Activated CD4-positive, alpha-beta T cell treated with anti-CD3 and anti-CD28 coated beads for 36 hours (primary cell): ENCODE measurements at places on chromosomes 16 and 17.

DNA sequence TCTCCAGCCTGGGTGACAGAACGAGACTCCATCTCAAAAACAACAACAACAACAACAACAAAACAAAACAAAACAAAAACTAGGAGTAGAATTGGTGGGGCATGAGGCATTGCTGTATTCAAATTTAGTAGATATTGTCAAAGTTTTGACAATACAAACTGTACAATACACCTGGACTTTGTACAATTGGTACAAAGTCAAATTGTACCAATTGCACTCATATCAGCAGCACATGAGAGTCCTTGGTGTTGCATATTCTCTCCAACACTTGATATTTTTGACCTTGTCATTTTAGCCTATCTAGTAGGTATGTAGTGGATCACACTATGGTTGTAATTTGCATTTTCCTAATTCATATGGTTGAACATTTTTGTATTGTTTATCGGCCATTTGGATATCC lies 14.3 kb upstream of the ATF7IP2 start:
- DNase-seq, result no peak

GRCh38 chr17:34312080-34312479 lies 7.2 kb upstream of the CCL8 start:
- no peak for DNase-seq

GRCh38 chr17:60077672-60078519 lies 825 bp downstream of the HEATR6 start:
- DNase-seq, result peak; percentile 81

DNA sequence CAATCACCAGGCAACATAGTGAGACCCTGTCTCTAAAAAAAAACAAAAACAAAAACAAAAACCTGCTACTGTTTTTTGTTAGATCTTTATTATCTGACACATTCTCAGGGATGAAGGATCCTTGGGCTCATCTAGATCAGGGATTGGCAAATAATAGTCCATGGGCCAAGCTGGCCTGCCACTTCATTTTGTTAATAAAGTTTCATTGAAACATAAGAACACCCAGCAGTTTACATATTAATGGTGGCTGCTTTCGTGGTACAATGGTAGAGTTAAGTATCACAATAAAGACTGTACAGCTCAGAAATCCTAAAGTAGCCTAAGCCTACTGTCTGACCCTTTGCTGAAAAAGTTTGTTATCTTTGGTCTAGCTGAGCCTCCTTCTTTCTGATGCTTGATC lies 32.9 kb upstream of the CLEC18A start:
- DNase-seq, result no peak

- peak; percentile 77 for DNase-seq
These were observed 27.4 kb downstream of the EMP2 start for GRCh38 chr16:10552998-10553491.
